ENCODE measurements at places on chromosomes 3 and 15.

DNA sequence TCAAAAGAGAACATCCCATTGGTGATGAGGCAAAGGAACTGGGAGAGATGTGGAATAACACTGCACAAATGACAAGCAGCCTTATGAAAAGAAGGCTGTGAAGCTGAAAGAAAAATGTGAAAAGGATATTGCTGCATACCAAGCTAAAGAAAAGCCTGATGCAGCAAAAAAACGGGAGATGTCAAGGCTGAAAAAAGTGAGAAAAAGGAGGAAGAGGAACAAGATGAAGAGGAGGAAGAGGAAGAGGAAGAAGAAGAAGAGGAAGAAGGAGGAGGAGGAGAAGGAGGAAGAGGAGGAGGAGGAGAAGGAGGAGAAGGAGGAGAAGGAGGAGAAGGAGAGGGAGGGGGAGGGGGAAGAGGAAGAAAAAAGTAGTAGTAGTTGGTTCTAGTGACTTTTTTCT lies 41.8 kb upstream of the TEX9 start:
- DNase-seq: no peak

DNA sequence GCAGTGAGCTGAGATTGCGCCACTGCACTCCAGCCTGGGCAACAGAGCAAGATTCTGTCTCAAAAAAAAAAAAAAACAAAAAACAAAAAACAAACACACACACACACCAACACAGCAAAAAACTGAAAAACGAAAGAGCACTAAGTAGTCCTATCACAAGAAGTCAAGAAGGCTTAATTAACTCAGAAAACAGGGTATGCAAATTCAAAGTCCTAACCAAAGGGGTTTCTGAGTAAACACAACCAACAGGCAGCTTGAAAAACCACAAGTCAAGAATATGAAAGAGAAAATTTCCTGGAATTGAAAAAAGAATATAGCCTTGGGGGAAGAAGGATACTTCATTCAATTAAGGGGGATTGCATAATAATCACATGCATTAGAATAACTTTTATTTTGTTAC lies 37.7 kb upstream of the PARP14 start:
- DNase-seq: no peak

- no peak for DNase-seq
Measured at GRCh38 chr3:101690972-101691371, 4.5 kb upstream of the RPL24 start.

DNA sequence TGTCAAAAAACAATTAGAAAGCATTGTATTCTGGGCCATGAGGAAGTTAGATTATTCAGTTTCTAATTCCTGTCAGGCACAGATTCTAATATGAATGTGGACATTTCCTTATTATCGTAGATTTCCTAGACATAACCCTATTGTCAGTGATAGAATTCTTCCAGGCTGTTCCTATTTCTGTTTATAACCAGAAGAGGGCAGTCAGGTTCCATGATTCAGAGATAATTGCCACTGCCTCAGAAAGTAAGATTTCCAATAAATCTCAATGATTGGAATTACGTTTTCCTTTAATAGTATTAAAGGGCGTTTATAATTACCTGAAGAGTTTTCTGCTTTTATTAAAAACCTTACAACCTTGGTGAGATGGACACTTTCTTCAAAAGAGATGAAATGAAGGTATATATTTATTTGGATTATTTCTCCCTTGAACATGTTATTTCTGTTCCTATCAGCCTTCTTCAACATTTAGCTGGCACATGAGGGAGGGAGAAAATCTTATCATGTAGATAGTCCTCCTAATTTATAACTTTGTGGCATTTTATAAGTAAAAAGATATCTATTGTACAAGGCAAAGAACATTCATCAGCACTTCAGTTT lies 439.2 kb downstream of the MCTP2 start:
- DNase-seq: peak; percentile 34

GRCh38 chr3:177673112-177673914 lies 476.0 kb upstream of the TBL1XR1 start:
- no peak for DNase-seq
